ENCODE measurements at places on chromosomes 1 and 21. TPM values are rescaled to one million over a fixed set of nuclear protein-coding genes. Genes with fewer than 3 reads are reported as not detected.

Gene ALPL
- total RNA-seq, result 98.0 TPM

Gene IFI44
- 25.3 TPM for total RNA-seq

Gene SLAMF7
- total RNA-seq, result 0.48 TPM

Gene TMEM82
- total RNA-seq, result not detected

Gene KIF21B
- 1.3 TPM for total RNA-seq

Gene TOR1AIP2
- 64.6 TPM for total RNA-seq

Gene ITGB2
- 92.8 TPM for total RNA-seq

DNA sequence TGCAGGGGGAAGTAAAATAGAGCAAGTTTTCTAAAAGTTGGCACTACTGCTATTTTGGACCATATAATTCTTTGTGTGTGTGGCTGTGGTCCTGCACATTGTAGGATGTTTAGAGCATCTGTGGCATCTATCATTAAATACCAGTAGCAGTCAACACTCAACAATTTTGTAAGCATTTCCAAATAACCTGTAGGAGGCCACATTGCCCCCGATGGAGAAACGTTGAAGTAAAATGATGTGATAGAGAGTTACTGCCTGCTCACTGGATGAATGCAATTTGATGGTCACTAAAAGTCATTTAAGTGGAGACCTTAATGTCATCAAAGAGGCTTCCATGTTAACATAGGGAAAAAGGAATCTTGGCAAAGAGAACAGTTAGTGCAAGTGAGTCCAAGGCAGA lies 560.8 kb downstream of the NEGR1 start:
- H3K4me1 ChIP-seq, result no peaks in the 10 kb centered on the region
- no peak overlapping the region for H3K4me3 ChIP-seq
- DNase-seq, result no peak
- H3K36me3 ChIP-seq, result no peaks in the 10 kb centered on the region

GRCh38 chr1:201000391-201000790 lies 23.1 kb downstream of the KIF21B start:
- no peak overlapping the region for H3K4me3 ChIP-seq
- H3K27ac ChIP-seq, result no peak overlapping the region
- DNase-seq, result no peak
- H3K27me3 ChIP-seq, result no peaks in the 10 kb centered on the region
- no peaks in the 10 kb centered on the region for H3K4me1 ChIP-seq
- H3K36me3 ChIP-seq, result no peaks in the 10 kb centered on the region

DNA sequence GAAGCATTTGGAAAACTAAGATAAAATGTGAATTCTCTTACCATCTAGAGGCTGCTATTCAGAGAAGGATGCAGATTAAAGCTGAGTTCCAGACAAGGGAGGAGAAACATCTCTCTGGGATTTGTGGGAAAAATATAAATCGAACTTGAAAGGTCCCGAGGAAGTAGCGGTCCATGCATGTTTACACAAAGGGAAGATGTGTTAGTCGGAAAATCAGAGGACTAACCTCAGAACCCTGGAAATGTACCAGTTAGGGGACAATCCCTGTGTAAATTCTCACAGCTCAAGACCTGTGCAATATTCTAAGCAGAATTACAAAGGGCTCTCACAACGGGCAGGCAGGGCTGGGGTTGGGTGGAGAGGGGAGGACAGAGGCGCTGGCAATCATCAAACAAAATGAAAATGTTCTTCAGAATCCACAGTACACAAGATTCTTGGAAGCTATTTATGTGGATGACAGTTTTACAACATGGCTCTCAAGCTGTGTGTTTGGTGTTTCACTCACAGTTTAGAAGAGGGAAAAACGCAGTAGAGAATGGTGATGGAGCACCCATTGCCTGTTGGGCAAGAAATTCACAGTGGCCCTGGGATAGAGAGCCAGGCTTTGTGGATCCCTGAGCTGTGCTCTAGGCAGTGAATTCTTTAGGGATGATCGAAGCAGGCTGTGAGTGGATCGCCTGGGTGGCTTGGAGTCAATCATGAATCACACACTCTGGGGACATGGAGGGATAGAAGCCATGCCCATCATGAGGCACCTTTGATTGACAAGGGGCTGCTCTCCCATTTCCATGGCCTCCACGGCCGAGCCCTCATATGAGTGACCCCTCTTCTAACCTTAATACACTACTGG lies 47.6 kb downstream of the KCNJ6 start:
- no peak overlapping the region for H3K4me3 ChIP-seq
- H3K27ac ChIP-seq, result no peak overlapping the region

GRCh38 chr1:58884706-58885661 lies 101.1 kb upstream of the JUN start:
- no peaks in the 10 kb centered on the region for H3K36me3 ChIP-seq
- H3K4me1 ChIP-seq, result no peaks in the 10 kb centered on the region
- no peak overlapping the region for H3K27ac ChIP-seq
- no peaks in the 10 kb centered on the region for H3K27me3 ChIP-seq
- DNase-seq, result no peak
- no peak overlapping the region for H3K4me3 ChIP-seq

DNA sequence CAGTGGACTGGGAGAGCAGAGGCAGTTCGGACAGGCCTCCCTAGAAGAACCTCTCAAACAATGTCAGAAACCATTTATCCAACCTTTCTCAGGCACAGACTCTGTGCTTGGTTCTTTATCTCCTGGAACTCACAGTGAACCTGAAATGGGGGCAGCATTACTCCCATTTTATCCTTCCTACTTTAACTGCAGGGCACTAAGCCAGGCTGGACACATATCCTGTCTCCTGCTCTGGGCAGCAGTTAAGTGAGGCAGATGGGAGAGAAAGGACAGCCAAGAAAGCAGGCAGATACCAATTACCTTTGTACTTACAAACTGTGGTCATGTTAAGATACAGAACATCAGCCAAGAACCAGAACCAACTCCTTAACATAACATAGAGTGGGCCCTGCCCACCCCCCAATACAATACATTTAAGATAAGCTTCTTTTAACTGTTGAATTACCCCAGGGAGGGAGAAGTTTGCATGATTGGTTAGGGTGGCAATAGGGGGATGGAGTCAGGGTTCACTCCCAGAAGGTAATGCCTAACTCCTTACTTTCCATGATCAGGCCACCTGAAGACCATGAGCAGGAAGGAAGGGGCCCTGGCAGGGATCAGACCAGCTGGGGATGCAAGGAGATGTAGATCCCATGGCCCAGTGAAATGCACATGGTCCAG lies 10.9 kb downstream of the KDF1 start:
- no peaks in the 10 kb centered on the region for H3K27me3 ChIP-seq
- no peak for DNase-seq
- H3K27ac ChIP-seq, result no peak overlapping the region

DNA sequence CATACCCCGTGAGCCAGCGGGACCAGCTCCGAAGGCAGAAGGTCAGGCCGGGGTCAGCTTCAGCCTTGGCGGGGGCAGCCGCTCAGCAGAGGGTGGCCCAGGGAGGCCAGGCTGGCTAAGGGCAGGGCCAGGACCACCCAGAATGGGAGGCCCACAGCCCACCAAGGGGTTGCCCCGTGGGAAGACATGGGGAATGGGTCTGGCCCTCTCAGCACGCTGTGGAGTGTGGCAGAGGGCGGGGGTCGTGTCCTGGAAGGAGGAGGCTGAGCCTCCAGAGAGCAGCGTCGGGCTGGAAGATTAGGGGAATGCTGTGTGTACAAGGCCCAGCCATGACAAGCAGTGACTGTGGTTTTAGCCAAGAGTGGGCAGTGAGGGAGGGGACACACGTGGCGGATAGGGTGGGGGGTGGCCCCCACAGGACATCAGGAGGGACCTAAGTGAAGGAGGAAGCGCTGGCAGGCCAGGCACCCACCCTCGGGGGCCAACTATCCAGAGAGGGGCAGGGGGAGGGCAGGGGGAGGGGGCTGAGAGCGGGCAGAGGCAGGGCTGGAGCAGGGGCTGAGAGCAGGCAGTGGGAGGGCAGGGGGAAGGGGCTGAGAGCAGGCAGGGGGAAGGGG lies 43.9 kb upstream of the POFUT2 start:
- no peak overlapping the region for H3K4me3 ChIP-seq
- no peak overlapping the region for H3K27ac ChIP-seq
- DNase-seq, result no peak
- no peaks in the 10 kb centered on the region for H3K36me3 ChIP-seq
- no peaks in the 10 kb centered on the region for H3K4me1 ChIP-seq

DNA sequence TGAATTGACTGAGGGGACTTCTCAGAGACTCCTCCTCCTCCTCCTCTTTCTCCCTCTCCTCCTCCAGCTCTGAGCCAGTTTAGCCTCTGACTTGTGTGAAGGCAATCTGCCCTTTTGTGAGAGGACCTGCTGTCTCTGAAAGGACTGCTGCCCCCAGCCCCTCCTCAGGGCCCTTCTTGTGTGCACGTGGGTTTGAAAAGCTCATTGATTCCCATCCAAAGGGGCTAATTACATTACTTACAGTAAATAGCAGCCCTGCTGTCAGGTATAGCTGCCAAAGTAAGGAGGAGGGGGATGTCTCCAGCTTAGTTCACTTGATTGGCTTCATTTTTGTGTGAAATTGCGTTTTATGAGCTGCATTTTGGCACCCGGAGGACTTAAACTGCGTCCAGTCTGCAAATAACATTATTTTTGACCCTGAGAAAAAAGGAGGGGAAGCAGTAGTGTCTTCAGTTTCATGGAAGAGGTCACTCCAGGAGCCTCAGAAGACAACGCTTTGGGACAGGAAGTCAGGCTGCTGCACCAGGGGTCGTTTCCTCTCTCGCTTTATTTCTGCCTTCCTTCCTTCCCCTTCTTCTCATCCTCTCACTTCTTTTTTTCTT lies 1.8 kb upstream of the LHX9 start:
- DNase-seq, result no peak
- peaks cover 100% of the 10 kb centered on the region for H3K27me3 ChIP-seq
- no peaks in the 10 kb centered on the region for H3K36me3 ChIP-seq
- H3K27ac ChIP-seq, result no peak overlapping the region

DNA sequence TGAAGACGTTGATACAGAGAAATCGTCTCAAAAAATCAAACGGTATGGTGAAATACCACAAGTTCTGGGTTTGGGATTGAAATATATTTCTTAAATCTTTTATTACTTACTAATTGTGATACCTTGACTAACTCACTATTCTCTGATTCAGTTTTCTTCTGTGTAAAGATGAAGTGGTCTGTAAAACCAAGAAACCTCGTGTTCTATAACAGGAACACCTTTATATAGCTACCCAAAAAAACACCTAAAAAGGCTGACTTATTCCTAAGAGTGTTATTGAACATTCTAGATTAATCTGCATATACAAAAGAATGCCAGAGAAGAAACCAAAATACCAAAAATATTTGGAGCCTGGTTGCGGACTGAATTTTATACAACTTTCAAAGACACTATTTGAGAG lies 721 bp downstream of the LRRIQ3 start:
- H3K36me3 ChIP-seq, result no peaks in the 10 kb centered on the region
- DNase-seq, result no peak
- peak overlapping the region; percentile 86 for H3K27ac ChIP-seq
- no peaks in the 10 kb centered on the region for H3K27me3 ChIP-seq

GRCh38 chr1:15538771-15539170 lies 12.1 kb downstream of the DNAJC16 start:
- no peak for DNase-seq
- no peak overlapping the region for H3K4me3 ChIP-seq
- H3K36me3 ChIP-seq, result peaks cover 5% of the 10 kb centered on the region
- H3K27ac ChIP-seq, result no peak overlapping the region
- no peaks in the 10 kb centered on the region for H3K27me3 ChIP-seq

Data from breast epithelium (tissue), 4 donors.